ENCODE measurements at places on chromosomes 16 and 17.

DNA sequence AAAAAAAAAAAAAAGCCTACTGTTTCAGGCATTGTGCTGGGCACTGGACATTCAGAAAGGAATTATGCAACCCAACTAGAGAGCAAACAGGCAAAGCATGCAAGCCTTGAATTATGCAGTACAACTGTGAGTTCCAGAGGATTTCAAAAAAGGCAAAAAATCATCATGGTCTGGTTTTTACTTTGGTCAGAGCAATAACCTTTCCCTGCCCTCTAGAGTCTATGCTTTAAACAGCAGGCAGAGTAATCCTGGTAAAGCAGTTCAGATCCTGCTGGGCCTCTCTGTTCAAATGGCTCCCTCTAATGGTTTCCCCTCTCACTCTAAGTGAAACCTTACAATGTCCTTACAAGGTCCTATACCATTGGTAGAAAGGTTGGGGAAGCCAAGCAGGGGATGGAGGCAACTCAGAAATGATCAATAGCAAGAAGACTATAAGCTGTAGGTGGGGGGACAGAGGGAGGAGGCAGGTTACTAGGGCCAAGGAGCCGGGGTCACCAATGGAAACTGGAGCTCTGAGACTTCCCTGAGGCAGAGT, 4.6 kb upstream of the TAF15 start:
- DNase-seq = peak; percentile 89

DNA sequence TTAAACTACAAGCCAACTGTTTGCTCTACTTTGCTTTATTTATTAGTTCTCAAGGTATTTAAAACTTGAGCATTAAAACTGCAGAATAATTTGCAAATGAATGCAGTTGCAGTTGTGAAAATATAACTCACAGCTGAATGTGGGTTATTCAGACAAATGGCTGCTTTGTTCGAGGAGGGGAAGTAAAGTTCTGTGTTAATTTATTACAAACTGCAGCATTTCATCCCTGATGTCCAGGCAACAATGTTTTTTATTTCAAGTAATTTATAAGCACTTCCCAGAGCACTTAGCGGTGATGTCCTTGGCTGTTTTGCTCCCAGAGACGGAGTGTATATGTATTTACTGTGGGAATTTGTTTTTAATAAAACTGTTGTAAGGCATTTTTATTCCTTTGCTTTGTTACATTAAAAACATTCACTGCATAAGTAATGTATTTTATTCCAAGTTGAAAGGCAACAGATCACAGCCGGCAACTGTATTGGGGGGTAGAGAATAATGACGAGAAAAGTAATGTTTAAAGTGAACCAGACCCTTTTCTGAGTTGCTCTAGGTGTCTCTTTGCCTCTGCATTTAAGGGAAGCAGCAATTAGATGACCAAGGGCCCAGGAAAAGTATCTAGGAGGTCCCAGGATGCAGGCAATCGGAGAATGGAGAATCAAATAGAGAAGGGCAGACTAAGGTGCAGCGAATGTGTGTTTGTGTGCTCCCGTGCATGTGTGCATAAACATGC, 291.2 kb upstream of the SALL1 start:
- DNase-seq = no peak

GRCh38 chr16:1354815-1355540, 3.2 kb downstream of the GNPTG start:
- DNase-seq = no peak

DNA sequence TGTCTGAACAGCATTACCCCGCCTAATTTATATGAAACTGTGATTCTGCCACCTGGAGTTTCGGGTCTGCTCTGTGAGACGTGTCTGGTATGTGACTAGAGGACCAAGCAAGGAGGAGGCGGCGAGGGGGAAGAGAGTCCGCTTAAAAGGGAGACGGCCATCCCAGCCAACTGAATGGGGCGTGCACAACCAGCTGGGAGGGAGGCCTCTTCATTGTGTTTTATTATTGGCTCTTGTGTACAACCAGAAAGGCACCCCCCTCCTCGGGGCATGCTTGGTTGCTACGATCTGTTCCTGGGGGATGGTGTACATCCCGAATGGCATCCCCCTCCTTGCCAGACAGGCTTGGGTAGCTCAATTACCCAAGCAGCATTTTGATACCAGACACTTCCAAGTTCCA, 384.5 kb upstream of the SALL1 start:
- no peak for DNase-seq

GRCh38 chr16:53058441-53058840, 3.6 kb downstream of the CHD9 start:
- DNase-seq = no peak

GRCh38 chr17:51857052-51857597, 301.4 kb downstream of the CA10 start:
- no peak for DNase-seq

DNA sequence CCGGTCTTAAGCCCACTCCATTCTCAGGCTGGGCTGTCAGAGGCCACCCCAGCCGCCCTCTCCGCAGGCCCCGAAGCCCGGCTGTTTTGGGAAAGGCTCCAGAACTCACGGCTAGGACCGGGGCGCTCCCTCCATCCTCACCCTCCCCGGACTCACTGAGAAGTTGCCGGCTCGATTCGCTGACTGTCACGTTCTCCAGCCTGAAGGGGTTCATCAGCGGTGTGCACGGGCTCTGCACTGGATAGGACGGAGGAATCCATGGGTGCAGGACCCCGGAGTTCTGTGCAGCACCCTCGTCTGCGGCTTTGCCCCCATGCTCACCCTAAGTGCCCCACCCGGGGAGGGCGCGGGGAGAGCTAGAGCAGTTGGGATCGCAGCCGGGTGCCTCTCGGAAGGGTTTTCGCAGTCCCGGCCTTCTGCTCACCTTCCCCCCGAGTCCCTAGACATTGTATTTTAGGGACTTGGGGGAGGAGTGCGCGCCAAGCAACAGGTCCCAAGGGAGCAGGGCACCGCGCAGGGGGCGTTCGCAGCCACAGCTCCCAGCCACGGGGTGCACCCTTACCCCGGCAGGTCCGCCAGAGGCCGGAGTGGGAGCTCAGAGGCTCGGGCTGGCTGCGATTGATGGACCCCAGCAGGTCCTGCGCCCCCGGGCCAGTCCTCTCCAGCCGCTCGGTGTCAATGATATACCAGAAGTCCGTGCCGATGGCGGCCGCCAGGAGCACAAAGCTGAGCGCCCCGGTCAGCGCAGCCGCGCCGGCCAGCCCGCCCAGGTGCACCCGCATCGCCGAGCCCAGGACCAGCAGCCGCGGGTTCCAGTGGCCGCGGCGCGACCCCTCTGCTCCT, 1.0 kb downstream of the TMEM114 start:
- DNase-seq = peak; percentile 39

DNA sequence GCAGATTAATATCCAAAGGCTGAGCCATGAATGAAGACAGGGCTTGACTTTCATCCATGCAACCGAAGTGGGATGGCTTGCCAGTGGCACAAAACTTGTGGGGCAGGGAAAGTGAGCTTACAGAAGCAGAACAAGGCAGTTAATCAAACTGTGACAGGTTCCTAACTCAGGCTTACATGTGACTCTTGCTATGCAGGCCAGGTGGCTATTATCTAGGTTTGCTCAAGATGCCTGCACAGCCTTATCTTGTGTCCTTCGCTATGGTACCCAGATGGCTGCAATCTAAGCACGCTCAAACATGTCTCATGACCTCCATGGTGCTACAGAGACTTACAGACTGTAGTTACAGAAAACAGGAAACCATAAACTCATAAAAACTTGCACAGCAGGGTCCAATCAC, 8.6 kb upstream of the DNAH9 start:
- no peak for DNase-seq

- DNase-seq = no peak
These were observed 12.4 kb downstream of the MRPL27 start for GRCh38 chr17:50360486-50361115.

GRCh38 chr16:79595931-79596450, 4.5 kb downstream of the MAF start:
- no peak for DNase-seq

DNA sequence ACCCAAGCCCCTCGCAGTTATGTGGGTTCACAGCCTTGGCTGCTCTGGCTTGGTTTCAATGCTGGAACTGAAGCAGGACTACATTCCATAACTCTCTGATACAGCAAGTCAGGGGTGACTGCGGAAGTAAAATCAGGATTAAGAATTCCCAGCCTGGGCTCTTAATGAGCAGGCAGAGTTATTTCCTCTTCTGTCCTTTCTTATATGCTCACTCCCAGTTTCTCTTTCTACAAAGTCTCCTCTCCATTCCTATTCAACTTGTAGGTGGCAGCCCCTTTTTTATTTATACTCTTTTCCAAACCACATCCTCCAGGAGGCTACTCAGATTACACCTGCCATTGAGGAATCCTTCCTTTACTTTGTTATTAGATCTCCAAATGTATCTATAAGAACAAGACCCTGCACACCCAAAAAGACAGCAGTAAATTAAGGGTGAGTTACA, 40.3 kb downstream of the HOXB1 start:
- DNase-seq = no peak
